ENCODE measurements at places on chromosomes 12 and 14.

- no peak for DNase-seq
Observed at GRCh38 chr12:64808110-64808509, 16.3 kb upstream of the TBC1D30 start.

DNA sequence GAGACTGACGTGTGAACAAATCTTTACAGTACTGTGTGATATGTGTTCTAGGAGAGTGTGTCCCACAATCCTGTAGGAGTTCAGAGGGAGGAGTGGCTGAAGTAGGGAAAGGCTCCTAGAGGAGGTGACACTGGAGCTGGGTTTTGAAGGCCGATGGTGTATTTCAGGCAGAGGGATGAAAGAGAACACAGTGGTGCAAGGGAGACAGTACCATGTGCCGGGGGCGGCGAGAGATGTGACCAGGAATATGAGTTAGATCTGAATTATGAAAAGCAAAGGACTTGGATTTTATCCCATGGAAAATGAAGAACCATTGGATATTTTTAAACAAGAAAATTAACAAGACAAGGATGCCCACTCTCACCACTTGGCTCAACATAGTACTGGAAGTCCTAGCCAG, 77.0 kb upstream of the ESRRB start:
- no peak for DNase-seq

GRCh38 chr12:111201036-111201435, 167.9 kb downstream of the PHETA1 start:
- DNase-seq: no peak

DNA sequence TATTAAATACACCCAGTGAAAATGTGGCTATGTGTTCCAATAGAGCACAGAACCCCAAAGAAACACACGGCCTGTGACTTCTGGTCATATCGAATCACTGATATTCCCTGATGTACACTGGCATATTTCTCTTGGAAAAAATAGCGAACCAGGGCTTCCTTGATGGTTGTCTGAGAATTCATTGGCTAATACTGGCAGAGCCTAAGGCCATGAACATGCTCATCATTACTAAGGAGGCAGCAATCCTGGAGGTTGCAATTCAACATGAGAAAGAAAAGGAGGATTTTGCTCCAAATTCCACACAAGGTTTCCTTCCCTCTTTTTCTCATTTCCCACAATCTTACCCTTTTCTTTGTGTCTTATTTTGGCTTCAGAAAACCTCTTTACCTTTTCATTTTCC, 212.9 kb upstream of the HMGA2 start:
- DNase-seq: no peak

DNA sequence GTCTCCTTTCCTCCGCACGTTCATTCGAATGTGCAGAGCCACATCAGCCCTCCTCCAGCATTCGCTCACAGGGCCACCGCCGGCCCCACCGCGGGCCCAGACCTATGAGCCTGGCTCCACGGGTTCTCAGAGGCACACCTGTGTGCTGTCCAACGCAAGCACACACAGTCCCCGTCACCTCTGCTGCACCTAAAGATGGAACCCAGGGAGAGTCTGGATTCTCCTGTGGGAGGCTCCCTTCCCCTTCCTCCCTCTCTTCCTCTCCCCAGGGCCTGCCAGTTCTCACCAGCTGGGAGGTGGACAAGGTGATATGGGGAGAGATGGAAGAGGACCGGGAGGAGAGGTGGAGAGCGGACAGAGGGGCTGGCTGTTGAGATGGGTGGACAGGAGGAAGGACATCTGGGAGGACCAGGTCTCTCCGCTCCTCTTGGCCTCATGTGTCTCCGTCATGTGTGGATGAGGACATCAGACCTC, 4.9 kb upstream of the AQP6 start:
- DNase-seq: no peak

- no peak for DNase-seq
Observed at GRCh38 chr12:14589169-14590004, 21.7 kb upstream of the PLBD1 start.

DNA sequence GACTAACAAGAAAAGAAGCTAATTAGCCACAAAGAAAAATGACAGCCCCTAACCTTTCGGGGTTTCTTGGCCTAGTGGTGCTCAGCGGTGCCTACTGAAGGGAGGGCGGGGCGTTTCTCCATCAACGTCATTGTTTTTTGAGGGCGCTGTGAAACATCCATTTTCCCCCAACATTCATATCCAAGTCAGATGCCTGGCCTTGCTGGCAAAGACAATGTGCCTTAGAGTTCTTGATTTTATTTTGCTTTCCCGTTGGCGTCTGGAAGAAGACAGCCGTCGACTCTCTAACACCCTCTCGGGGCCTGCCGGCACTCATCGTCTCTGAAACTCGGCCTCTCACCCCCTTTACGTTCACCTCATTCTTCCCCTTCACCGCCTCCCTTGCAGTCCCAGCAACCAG, 154.5 kb downstream of the PHETA1 start:
- DNase-seq: no peak

GRCh38 chr14:75565056-75565455, 13.4 kb upstream of the FLVCR2 start:
- DNase-seq: no peak
